ENCODE measurements at places on chromosomes 4 and X.

GRCh38 chr4:38109896-38110295 lies 149.7 kb downstream of the PTTG2 start:
- no peak for DNase-seq

DNA sequence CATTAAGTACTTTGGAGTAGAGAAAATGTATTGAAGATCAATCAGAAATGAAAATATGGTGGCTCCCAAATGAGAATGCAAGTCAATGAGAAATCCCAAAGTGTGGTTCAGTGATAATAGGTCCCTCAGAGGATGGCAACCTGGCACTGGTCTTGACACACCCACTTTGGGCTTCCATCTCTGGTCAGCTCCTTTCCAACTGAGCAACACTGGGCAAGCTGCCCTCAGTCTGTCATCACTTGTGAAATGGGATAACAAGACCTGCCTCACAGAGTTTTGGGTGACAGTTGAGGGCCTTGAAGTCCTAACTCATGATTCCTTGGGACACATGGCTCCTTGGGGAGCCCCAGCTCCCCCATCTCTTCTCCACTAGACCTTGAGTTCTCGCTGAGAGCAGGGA lies 29.0 kb upstream of the MAMLD1 start:
- no peak for DNase-seq

DNA sequence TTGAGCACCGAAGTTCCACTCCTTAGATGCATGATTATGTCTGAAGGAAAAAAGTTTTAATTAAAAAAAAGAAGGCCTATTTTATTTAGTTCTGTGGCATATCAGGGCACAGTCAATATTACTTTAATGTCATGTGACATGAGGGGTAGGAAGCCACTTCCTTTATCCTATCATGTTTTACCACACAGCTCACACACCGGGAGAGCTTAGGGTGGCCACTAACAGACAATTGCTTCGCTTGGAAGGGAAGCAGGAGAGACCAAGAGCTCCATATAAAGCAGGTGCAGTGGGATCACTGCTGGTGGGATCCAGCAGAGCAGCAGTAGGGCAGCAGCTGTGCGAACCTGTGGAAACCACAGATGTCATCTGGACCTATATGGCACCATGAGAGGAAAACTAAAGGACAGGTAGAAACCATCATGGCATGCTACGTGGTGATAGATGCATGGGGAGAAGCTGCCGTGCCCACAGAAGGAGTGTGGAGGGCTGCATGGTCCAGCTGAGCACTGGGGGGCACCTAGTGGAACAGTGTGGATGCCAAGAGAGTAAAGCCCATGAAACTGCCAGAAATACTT lies 52.0 kb downstream of the DTHD1 start:
- no peak for DNase-seq

DNA sequence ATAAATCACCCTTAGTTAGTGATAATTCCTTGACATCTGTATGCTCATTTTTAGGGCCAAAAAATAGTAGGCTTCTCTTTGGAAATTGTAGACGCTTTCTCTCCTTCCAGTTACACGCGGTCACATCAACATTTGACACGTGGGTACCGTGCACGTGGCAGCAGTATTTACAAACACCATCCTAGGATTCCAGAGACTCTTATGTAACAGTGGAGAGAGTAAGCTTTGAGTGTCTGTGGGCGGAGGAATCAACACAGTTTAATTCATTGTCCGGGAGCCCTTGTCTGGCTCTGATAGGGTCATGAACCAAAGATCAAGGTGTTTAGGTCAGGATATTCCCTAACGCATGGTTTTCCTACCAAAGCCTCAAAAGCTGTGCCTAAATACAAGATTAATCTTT lies 12.2 kb downstream of the TET2 start:
- no peak for DNase-seq

GRCh38 chrX:3443184-3443583 lies 96.7 kb upstream of the MXRA5 start:
- DNase-seq: no peak

- DNase-seq: no peak
These were observed 29.1 kb downstream of the PHOX2B start for GRCh38 chr4:41719417-41719816.

- no peak for DNase-seq
These were observed 14.4 kb downstream of the PPEF1 start for GRCh38 chrX:18721683-18722499.

- DNase-seq: no peak
These were observed 73.2 kb downstream of the ZNF827 start for GRCh38 chr4:145865274-145865941.
